ENCODE measurements at places on chromosomes 7 and 10. TPM values are rescaled to one million over a fixed set of nuclear protein-coding genes. Genes with fewer than 3 reads are reported as not detected.

PRR15 gene
- total RNA-seq, result not detected

PLCE1 gene
- not detected for total RNA-seq

SMARCD3 gene
- 8.9 TPM for total RNA-seq

KCTD7 gene
- 5.4 TPM for total RNA-seq

DNA sequence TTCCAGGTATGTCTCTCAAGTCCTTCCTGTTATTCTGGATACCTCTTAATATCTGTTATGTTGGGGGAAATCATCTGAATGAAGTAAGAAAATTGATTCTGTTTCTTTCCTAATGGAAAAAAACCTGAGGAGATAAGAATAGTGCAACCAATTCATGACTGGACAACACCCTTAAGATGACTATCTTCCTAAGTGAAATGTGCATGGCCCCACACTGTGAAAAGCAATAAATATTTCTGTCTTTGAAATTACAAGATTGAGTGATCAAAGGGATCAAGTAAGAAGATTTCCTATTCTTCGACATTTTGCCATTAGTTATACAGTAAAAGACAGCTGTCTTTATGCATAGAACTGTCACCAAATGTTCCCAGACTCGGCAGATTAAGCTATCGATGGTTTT lies 73.9 kb downstream of the CHCHD3 start:
- no peak for DNase-seq

DNA sequence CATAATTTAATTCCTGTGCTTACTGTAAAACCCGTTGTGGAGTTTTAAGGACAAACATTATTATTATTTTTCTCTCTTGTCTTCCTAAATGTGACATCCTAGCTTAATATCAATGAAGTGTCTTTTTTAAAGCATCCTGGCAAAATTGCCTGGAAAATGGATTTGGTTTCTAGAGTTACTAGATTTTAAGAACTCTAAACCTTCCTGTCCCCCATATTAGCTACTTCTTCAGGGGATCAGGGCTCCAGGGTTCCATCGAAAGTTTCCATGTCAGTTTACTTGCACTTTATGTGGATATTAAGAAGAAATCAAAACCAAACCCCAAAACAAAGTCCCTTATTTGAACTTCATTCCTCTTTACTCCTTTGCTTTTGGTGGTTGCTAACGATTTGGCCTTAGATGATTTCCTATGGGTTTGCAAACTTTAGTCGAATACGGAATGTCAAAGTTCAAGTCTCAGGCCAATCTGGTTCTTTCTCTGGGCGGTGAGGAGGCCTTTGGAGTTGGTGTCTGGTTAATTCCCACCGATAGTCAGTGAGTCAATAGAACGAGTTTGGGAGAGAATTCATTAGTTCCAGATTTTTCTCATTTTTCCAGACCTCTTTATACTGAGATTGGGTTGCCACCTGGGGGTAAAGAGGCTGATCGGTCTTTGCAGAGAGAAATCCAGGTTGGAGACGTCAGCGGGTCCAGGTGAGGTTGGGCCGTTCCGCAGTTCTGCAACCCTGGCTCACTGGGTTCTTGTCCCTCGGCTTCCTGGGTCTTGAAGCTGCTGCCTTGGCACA lies 1.1 kb downstream of the CUX1 start:
- no peak for DNase-seq

DNA sequence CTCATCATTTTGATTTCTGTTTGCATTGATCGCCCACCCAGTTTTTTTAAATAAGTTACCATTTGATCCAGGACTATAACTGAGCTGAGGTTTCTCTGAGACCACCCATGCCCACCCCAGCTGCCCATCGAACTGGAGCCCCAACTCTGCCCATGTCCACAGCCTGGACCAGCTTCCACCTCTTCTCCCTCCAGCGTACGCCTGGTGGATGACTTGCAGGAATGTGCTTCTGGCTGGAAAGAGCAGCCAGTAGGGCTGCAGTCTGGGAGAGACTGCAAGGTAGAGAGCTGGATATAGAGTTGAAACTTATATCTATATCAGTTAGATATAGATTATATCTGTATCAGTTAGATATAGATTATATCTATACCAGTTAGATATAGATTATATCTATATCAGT lies 25.8 kb upstream of the LRRC18 start:
- DNase-seq, result no peak

GRCh38 chr10:113953505-113954272 lies 90.0 kb upstream of the ADRB1 start:
- DNase-seq, result no peak
